ENCODE measurements at places on chromosomes 2 and 18. TPM values are rescaled to one million over a fixed set of nuclear protein-coding genes. Genes with fewer than 3 reads are reported as not detected.

The KLHL41 gene
- total RNA-seq: not detected

The DSG1 gene
- total RNA-seq: not detected

The OSR1 gene
- not detected for total RNA-seq

The DTNA gene
- total RNA-seq: not detected

The CCDC195 gene
- total RNA-seq: not detected

The CIDEA gene
- total RNA-seq: not detected

The ST8SIA3 gene
- not detected for total RNA-seq

The UGT1A10 gene
- not detected for total RNA-seq

The NBEAL1 gene
- total RNA-seq: 15.6 TPM

The UGT1A8 gene
- not detected for total RNA-seq

The RTP5 gene
- total RNA-seq: 0.09 TPM

The DHX57 gene
- total RNA-seq: 14.8 TPM

The HOXD11 gene
- not detected for total RNA-seq

The GAREM1 gene
- not detected for total RNA-seq

The EHD3 gene
- total RNA-seq: 1.9 TPM

The REEP1 gene
- total RNA-seq: 0.45 TPM

All from activated naive CD4-positive, alpha-beta T cell treated with anti-CD3 and anti-CD28 coated beads, Interleukin-2, amount 50 U/mL, for 72 hours (primary cell).